GM04504 (cell line): ENCODE measurements at places on chromosomes 7 and 10.

- DNase-seq: no peak
Measured at GRCh38 chr7:92953657-92954056, 117.3 kb upstream of the CDK6 start.

GRCh38 chr10:95425592-95426465, 135.0 kb upstream of the PDLIM1 start:
- no peak for DNase-seq

DNA sequence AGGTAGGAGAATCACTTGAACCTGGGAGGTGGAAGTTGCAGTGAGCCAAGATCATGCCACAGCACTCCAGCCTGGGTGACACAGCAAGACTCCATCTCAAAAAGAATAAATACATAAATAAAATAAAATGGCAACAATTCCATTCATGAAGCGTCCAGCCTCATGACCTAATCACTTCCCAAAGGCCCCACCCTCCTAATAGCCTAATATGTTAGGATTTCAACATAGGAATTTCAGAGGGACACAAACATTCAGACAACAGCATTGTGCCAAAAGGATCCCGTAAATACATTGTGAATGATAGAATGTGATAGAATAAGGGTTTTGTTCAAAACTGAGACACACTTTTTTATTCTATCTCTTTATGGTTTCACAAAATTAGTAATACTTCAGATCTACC, 90.3 kb downstream of the FAM107B start:
- no peak for DNase-seq

GRCh38 chr10:99374526-99374925, 45.4 kb downstream of the CNNM1 start:
- DNase-seq: no peak

DNA sequence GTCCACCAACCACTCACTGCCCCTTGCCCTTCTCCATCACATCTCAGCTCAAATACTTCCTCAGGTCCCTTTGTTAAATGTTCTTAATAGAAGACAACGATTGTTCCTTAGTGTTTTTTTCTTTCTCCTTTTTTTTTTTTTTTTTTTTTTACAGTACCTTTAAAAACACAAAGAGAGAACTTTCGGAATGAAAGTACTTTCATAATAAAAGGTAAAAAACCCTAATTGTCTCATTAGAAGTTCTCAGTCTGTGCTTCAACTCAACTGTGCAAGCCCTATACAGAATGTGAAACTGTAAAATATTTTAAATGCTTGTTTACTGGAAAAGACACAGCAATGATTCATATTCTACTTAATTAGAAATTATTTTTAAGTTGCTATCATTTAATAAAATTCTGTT, 29.4 kb downstream of the TSPAN12 start:
- no peak for DNase-seq

GRCh38 chr7:38310591-38311101, 37.2 kb upstream of the TARP start:
- DNase-seq: no peak

- DNase-seq: no peak
Measured at GRCh38 chr7:27000496-27000895, 95.3 kb downstream of the HOXA1 start.

- no peak for DNase-seq
Measured at GRCh38 chr10:114389426-114389825, 14.9 kb downstream of the AFAP1L2 start.

DNA sequence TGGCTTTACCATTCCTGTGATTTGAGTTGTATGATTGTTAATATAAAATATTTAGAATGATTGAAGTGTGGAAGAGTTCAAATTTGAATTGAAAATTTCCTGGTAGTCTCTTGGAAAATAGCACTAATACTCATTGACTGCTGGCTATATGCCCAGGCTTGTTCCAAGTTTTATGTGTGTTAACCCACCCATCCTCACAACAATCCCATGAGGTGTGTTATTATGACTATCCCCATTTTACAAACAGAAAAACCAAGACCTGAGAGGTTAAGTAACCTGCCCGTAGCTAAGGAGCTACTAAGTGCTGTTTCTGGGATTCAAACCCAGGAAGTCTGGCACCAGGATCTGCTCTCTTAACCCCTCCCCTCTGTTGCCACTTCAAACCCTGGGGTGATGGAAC, 213.9 kb downstream of the CREB5 start:
- DNase-seq: no peak

- peak; percentile 66 for DNase-seq
Measured at GRCh38 chr10:20598590-20598989, 298.5 kb downstream of the NEBL start.

DNA sequence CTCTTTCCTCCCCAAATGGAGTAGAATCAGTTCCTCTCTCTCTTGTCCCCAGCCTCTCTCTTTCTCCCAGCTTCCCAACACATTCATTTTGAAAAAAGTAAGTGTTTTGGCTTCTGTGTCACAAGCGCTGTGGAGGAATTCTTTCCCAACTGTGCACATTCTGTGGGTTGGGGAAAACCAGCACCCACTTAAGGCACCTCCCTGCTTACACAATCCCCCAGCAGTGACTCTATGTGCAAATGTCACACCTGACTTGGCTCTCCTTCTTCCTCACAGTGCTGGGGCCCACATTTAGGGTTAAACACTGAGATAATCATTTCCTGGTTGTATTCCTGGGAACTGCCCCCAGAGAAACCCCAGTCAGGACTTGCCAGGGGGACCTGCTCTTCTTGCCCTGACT, 358.1 kb upstream of the ZNF32 start:
- DNase-seq: no peak

GRCh38 chr7:9557853-9558252, 1124.4 kb downstream of the NXPH1 start:
- DNase-seq: no peak

DNA sequence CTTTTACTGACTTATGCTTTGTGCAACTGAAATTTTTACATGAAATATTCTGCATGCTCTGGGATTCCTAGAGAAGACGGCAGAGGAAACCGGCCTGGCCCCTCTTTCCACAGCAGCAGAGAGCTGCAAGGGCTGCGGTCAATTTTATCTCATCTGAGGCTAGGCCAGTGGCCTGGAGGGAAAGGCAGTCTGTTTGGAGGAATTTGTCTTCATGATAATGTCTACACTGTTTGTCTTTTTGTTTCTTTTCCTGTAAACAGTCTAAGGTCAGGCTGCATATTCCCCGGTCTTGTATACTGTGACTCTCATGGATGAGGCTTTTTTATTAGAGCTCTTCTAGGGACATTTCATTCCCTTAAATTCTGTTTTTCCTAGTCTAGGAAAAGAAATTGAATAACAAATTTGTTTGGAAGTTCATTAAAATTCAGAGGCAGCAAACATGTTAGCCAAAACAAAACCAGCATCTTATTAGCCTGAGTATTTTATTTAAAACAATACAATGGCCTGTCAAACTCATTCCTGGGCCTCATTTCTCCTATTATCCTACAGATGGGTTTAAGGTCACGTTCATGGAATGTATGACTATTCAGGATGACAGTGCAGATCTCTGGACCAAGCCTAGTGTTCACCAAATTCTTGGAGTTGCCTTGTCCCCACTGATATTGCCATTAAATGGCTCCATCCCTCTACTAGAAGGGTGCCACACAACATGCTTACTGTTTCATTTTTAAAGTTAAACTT, 26.4 kb downstream of the LAMB4 start:
- DNase-seq: no peak

- DNase-seq: no peak
Measured at GRCh38 chr7:141275350-141275749, 201.5 kb downstream of the TMEM178B start.

GRCh38 chr7:55127135-55127551, 108.3 kb downstream of the EGFR start:
- DNase-seq: no peak

DNA sequence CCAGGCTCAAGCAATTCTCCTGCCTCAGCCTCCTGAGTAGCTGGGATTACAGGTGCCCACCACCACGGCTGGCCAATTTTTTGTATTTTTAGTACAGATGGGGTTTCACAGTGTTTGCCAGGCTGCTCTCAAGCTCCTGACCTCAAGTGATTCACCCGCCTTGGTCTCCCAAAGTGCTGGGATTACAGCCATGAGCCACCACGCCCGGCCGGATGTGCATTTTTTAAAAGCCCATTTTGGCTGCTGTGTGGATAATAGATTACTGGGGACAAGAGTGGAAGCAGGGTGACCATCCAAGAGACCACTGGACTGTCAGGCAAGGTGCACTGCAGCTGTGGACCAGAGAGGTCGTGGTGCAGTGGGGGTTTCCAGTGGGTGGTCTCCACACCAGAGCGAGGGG, 21.4 kb downstream of the HKDC1 start:
- peak; percentile 32 for DNase-seq

DNA sequence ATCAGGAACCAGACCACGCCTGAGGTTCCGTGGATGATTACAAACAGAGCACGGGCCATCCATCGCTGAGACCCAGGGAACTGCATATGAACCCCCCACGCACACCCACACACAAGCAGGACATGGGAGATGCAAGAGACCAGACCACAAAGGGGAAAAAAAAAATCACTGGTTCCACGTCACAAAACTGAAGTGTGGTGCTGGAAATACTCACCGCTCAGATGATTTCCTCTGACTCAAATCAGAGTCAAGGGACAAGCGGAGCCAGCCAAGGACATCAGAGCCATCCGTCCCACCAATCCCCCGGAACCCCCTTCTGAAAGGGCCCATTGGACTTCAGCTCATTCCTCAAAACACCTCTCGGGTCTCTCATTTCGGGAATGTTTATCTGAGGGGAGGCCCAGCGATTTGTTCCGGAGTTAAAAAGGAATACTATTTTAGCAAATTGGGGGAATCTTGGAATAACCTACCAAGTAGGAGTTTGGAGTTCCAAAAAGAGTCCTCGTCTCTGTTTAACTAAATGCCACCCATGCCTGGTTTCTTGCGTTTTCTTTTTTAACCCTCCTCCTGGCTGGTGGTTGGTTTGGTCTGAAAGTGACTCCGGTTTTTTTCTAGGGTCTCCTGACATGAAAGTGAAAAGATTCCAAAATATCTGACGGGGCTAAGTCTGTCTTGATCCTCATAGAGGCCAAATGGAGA, 15.0 kb downstream of the SNX8 start:
- peak; percentile 82 for DNase-seq

DNA sequence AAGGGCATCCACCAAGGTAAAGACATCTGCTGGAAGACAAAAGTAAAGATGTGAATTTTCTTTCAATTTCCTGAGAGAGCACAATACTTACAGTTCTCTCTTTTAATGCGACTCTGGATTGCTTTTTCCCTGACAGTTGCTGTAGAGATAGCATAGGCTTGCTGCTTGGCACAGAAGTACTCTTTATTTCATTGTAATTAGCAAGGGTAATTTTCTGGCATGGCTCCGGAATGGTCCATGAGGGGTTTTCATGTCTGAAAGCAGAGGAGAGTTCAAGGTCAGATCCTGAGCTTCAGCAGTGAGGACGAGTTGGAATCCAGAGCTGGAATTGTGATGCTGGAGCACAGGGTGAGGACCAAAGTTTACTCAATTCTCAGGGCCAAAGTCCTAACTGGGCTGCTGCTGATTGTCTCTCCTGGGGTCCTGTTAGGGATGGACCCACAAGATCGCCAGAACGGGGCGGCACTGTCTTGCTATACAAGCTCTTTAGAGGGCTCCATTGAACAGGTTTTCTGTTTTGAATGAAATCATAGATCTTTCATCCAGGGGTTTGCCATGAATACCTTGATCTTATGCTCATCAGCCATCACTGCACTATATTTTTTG, 190.0 kb upstream of the MKI67 start:
- DNase-seq: no peak

GRCh38 chr10:79244841-79245504, 102.3 kb upstream of the PPIF start:
- DNase-seq: no peak
